ENCODE measurements at places on chromosomes 6 and 20.

DNA sequence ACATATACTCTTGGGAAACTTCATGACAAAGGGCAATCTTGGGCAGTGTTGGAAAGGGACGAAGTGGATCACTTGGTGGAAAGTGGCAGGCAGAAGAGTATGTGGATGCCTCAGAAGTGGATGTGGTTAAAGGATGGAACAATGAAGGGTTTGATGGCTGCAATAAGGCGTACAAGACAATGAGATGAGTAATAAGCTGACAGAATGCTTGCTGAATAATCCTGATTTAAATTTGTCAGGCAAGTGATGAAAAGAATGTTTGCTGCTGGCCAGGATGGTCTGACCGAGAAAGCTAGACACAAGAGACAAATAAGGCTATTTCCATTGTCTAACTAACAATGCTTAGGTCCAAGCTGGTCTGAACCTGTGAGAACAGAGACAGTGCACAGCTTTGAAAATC is 61.6 kb upstream of the CEP85L start:
- no peaks in the 10 kb centered on the region for H3K4me1 ChIP-seq
- H3K27me3 ChIP-seq = no peaks in the 10 kb centered on the region
- no peaks in the 10 kb centered on the region for H3K36me3 ChIP-seq
- H3K4me3 ChIP-seq = no peak overlapping the region
- H3K27ac ChIP-seq = no peak overlapping the region
- no peak for DNase-seq

DNA sequence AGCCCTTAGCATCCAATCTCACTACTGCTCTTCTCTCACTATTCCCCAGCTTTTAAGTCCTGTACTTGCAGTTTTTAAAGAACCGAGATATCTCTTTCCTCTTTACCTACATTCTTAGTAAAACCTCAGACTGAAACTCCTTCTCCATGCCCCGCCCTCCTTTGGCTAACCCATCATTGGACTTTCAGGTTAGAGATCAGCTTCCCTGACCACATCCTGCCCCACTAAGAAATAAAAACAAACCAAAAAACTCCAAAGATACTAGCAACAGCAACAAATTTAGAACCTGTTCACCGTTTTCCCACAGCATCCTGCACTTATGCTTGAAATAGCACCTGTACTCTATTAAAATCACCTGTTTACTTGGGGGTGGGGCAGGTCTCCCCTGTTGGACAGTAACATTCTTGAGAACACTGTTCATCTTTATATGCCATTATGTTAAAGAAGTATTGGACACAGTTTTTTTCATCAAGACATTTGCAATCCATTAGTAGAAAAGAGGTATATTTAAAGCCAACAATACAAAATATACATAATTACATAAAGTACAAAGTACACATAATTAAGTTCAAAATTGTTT is 16.3 kb upstream of the SMAP1 start:
- H3K27ac ChIP-seq = no peak overlapping the region
- H3K36me3 ChIP-seq = no peaks in the 10 kb centered on the region
- no peaks in the 10 kb centered on the region for H3K4me1 ChIP-seq

GRCh38 chr6:136901212-136901784 is 20.8 kb upstream of the SLC35D3 start:
- DNase-seq = no peak
- H3K27ac ChIP-seq = no peak overlapping the region
- peaks cover 18% of the 10 kb centered on the region for H3K36me3 ChIP-seq
- no peak overlapping the region for H3K4me3 ChIP-seq

GRCh38 chr6:128519132-128519930 is 1.1 kb downstream of the PTPRK start:
- H3K36me3 ChIP-seq = no peaks in the 10 kb centered on the region
- peak; percentile 76 for DNase-seq
- peak overlapping the region; percentile 86 for H3K4me3 ChIP-seq
- peaks cover 17% of the 10 kb centered on the region for H3K4me1 ChIP-seq
- H3K27ac ChIP-seq = peak overlapping the region; percentile 98

GRCh38 chr20:20212675-20213096 is 155.2 kb upstream of the INSM1 start:
- H3K4me1 ChIP-seq = no peaks in the 10 kb centered on the region
- H3K4me3 ChIP-seq = no peak overlapping the region
- peaks cover 3% of the 10 kb centered on the region for H3K27me3 ChIP-seq
- no peak overlapping the region for H3K27ac ChIP-seq
- no peaks in the 10 kb centered on the region for H3K36me3 ChIP-seq
- no peak for DNase-seq

DNA sequence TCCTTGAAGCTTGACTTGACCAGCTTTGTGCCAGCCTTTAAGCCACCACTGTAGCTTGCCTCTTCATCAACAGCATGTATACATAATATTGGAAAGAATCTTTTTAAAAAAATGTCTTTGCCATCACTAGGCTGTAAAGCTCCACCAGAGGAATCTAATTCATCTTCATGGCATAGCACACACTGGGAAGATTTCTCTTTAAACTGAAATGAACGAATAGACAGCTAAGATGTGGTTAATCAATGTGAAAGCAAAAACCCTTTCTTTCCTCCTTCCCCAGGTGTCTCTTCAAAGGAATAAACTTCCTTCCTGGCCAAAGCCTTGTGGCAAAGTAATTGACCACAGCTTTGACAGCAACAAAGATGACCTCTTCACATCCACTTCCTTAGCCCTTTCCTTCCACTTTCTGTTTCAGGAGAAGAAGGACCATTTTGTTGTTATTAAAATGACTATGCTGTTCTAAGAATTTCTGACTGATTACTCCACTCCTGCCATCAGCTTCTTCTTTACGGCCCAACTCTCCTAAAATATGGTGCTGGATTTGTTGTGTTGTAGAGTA is 428.7 kb upstream of the SOX4 start:
- H3K4me3 ChIP-seq = no peak overlapping the region
- no peaks in the 10 kb centered on the region for H3K4me1 ChIP-seq
- H3K27ac ChIP-seq = no peak overlapping the region
- no peak for DNase-seq
- no peaks in the 10 kb centered on the region for H3K27me3 ChIP-seq

DNA sequence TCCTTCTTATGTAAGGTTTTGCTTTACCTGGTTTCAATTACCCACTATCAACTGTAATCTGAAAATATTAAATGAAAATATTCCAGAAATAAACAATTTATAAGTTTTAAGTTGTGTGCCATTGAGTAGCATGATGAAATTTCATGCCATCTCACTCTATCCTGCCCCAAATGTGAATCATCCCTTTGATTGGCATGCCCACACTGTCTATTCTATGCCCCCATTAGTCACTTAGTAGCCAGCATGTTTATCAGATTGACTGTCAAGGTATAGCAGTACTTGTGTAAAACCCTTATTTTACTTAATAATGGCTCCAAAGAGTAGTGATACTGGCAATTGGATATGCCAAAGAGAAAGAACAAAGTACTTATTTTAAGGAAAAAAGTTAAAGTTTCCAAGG is 403.8 kb downstream of the ADGRB3 start:
- no peaks in the 10 kb centered on the region for H3K4me1 ChIP-seq
- no peak for DNase-seq
- H3K36me3 ChIP-seq = no peaks in the 10 kb centered on the region
- H3K27ac ChIP-seq = no peak overlapping the region
- no peaks in the 10 kb centered on the region for H3K27me3 ChIP-seq

DNA sequence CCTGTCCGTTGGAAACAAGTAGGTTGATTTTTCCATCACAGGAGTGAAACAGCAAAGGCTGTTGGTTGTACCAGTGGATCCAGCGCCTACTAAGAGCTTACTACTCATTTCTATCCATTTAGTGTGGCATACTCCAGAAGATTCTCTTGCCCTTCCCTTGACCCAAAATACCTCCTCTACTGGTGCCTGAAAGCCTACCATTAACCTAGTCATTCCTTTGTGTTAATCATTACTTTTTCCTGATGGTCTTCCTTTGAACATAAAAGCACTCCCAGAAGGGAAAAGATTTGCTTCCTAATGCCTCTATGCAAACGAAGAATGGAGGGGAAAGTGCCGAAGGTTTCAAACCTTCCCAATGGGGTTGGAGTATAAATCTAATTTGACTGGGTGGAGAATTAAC is 123.3 kb downstream of the QRSL1 start:
- H3K27me3 ChIP-seq = no peaks in the 10 kb centered on the region
- no peaks in the 10 kb centered on the region for H3K4me1 ChIP-seq
- H3K4me3 ChIP-seq = no peak overlapping the region
- H3K27ac ChIP-seq = no peak overlapping the region
- DNase-seq = no peak

DNA sequence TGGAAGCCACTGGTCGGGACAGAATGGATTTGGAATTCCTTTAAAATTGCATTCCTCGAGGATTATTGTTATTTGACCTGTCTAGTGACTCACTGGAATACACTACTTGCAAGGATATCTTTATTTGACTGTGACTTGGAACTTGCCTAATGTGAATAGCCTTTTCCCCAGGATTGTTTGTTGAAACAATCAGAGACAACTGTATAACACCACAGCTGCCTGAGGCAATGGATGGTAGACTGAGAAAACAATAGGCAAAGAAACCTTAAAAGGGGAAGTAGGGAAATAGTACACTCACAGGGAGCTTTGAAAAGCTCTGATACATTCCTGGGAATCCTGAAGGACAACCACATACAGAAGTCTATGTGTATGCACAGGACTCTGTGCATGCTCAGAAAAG is 465.3 kb downstream of the BMP2 start:
- no peaks in the 10 kb centered on the region for H3K4me1 ChIP-seq
- no peak overlapping the region for H3K4me3 ChIP-seq
- no peak overlapping the region for H3K27ac ChIP-seq
- H3K36me3 ChIP-seq = no peaks in the 10 kb centered on the region

GRCh38 chr6:85085875-85086274 is 321.5 kb upstream of the TBX18 start:
- no peak overlapping the region for H3K4me3 ChIP-seq
- no peaks in the 10 kb centered on the region for H3K4me1 ChIP-seq
- H3K36me3 ChIP-seq = no peaks in the 10 kb centered on the region
- H3K27me3 ChIP-seq = no peaks in the 10 kb centered on the region
- no peak overlapping the region for H3K27ac ChIP-seq
- no peak for DNase-seq

DNA sequence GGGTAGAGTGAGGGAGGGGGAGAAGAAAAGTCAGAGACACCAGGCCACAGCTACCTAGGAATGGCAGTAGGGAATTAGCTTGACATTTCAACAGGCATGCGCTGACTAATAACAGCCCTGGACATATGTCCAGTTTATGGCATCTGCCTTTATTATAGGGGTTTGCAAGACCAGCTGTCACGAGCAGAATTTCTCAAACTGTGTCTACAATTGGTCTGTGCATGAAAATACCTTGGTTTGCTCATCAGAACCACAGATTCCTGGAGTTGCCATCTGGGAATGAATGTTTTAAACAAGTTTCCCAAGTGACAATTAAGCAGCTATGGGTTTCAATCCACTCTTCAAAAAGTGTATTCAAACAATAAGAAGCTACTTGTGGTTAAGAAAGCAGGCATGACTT is 110.3 kb upstream of the ENPP5 start:
- no peaks in the 10 kb centered on the region for H3K4me1 ChIP-seq
- no peak overlapping the region for H3K27ac ChIP-seq
- H3K27me3 ChIP-seq = no peaks in the 10 kb centered on the region
- no peak for DNase-seq
- peaks cover 4% of the 10 kb centered on the region for H3K36me3 ChIP-seq

- H3K27me3 ChIP-seq = no peaks in the 10 kb centered on the region
- no peaks in the 10 kb centered on the region for H3K36me3 ChIP-seq
- no peak overlapping the region for H3K27ac ChIP-seq
- DNase-seq = no peak
- peaks cover 13% of the 10 kb centered on the region for H3K4me1 ChIP-seq
- H3K4me3 ChIP-seq = no peak overlapping the region
These were observed 1.1 kb upstream of the SLC2A10 start for GRCh38 chr20:46708172-46708860.

- no peak overlapping the region for H3K4me3 ChIP-seq
- H3K27me3 ChIP-seq = no peaks in the 10 kb centered on the region
- H3K4me1 ChIP-seq = peaks cover 25% of the 10 kb centered on the region
- peaks cover 38% of the 10 kb centered on the region for H3K36me3 ChIP-seq
These were observed 2.1 kb downstream of the TMEM14B start for GRCh38 chr6:10749734-10750133.

DNA sequence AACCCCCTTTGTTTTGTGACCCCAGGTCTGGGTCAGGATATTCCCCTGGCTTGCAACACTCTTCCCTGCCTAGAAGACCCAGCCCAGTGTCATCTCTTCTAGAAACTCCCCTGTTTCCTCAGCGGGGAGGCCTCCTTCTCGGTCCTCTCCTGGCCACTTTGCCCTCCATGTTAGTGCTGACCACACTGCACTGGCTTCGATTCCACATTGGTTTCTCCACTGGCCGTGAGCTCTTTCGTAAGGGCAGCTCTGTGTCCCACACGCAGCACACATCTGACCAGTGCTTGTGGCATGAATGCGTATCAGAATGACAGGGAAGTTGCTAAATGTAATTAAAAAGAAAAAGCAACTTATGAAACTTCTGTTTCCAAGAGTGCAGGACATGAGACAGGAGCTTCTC is 49.4 kb upstream of the FNDC1 start:
- no peak overlapping the region for H3K27ac ChIP-seq
- no peaks in the 10 kb centered on the region for H3K27me3 ChIP-seq
- H3K4me1 ChIP-seq = no peaks in the 10 kb centered on the region

DNA sequence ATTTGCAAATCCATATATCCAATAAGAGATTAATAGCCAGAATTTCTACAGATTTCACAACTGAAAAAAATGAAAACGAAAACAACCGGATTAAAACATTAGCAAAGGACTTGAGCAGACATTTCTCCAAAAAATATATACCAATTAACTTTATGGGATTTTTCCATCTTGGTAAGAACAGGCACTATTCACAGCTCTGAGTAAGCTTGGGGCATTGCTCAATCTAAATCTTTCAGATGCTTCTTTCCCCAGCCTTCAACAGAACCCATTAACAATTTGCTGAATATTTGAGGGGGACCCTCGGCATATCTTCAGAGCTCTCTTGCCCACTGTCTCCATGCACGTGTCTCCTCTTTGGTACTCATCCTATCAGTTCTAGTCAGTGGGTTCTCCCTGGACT is 111.7 kb upstream of the CD93 start:
- H3K27me3 ChIP-seq = no peaks in the 10 kb centered on the region
- DNase-seq = no peak
- no peaks in the 10 kb centered on the region for H3K36me3 ChIP-seq
- no peak overlapping the region for H3K4me3 ChIP-seq
- H3K4me1 ChIP-seq = no peaks in the 10 kb centered on the region

DNA sequence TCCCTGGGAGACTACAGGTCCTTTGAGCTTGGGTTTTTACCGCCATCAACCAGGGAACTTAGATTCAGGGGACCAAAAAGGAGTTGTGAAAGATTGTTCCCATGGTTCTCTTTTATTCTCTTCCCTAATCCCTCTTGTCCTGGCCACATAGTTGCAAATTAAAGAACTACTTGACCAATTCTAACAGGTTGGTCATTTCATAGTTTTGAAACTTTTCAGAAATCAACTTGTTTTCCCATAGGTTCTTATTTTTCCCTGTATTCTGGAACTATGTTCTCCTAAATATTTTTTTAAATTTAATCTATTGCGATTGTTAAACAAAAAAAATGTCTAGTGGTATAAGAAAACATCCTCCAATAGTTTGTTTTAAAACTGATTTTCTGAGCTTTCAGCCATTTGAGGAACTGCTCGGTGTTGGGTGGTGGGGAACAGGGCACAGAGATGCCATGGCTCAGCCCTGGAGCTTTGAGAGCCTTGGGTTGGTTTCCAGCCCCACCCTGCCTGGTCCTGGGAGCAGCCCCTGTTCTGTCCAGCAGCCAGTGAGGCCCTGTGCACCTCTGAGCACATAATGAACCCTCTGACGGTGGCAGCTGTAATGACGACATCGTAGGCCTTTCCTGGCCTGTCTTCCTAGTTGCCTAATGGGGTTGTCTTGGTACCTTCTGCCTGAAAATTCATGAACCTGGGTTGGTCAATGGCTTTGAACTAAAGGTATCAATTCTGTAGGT is 53.5 kb downstream of the TBC1D7 start:
- H3K27ac ChIP-seq = no peak overlapping the region
- DNase-seq = no peak
- no peaks in the 10 kb centered on the region for H3K27me3 ChIP-seq
- H3K4me3 ChIP-seq = no peak overlapping the region
- peaks cover 42% of the 10 kb centered on the region for H3K36me3 ChIP-seq
